ENCODE measurements at places on chromosomes 3 and 15.
A peak's percentile ranks its signal among the peaks of the same experiment; 100 is the strongest.

- DNase-seq = no peak
Observed at GRCh38 chr3:184498986-184499606, 62.5 kb upstream of the EPHB3 start.

GRCh38 chr3:119809249-119810017 is 27.5 kb downstream of the NR1I2 start:
- DNase-seq = peak; percentile 66

- no peak for DNase-seq
Observed at GRCh38 chr15:93296759-93297500, 207.9 kb upstream of the RGMA start.

- DNase-seq = no peak
Observed at GRCh38 chr3:66076861-66077470, 38.2 kb upstream of the MAGI1 start.

- no peak for DNase-seq
Observed at GRCh38 chr3:195230244-195230643, 40.7 kb downstream of the XXYLT1 start.

Data from activated CD8-positive, alpha-beta memory T cell treated with anti-CD3 and anti-CD28 coated beads, Interleukin-2, amount 50 U/mL, for 48 hours (primary cell).